Suppressor macrophage (primary cell): ENCODE measurements at places on chromosomes 12 and 14.
A peak's percentile ranks its signal among the peaks of the same experiment; 100 is the strongest.

- DNase-seq = no peak
Observed at GRCh38 chr12:68080577-68080976, 79.0 kb downstream of the IFNG start.

DNA sequence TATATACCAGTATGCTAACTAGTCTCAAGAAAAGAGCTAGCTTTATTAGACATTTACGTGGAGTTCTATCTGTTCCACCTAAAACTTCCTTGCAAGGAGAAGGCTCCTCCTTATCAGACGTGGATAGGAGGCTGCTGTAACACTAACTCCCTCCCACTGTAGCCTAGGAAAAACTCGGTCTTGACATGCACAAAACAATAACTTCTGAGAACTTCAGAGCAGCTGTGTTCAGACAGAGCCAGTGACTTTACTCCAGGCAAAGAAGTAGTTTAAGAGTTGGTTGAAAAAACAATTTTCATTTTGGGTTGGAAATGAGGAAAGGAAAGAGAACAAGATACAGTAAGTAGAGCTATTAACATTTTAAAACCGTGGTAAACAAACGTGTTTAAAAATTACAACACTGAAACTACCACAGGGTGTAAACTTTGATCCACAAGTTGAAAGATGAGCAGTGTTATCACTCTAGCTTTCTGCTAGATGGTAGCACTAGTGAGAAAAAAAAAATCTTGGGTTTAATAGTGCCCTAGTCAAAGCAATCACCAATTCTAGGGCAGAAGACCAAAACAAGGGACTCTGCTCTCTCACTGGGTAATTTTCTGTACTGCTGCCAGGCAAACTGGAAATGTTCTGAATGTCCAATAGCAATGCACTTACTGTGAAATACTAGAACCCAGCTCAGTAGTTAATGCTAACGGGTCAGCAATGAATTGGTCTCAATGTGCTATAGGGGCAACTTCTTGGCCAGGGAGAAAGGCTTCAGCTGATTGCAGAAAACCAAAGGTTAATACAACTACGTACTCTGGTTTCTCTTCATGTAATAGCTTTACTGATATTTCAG lies 2.4 kb downstream of the ATF7 start:
- DNase-seq = peak; percentile 23

GRCh38 chr12:41944216-41944615 lies 200.5 kb downstream of the GXYLT1 start:
- no peak for DNase-seq

DNA sequence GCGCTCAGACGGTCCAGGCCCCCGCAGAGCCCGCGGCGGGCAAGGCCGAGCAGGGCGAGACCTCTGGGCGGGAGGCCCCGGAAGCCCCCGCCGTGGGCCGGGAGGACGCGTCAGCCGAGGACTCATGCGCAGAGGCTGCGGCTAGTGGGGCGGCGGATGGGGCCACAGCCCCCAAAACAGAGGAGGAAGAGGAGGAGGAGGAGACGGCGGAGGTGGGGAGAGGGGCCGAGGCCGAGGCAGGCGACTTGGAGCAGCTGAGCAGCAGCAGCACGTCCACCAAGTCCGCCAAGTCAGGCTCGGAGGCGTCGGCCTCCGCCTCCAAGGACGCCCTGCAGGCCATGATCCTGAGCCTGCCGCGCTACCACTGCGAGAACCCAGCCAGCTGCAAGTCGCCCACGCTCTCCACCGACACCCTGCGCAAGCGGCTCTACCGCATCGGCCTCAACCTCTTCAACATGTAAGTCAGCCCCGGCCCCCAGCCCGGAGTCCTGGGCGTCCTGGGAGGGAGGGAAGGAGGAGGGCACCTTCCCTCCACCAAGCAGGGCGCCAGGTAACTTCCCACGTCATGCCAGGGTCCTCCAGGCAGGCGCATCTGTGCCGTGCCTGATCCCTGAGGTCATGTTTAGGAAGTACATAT lies 72.4 kb downstream of the IQSEC3 start:
- peak; percentile 52 for DNase-seq

GRCh38 chr12:96981911-96982310 lies 74.9 kb downstream of the NEDD1 start:
- DNase-seq = no peak

GRCh38 chr12:124457287-124458219 lies 109.9 kb downstream of the NCOR2 start:
- DNase-seq = peak; percentile 94

GRCh38 chr12:52494518-52494917 lies 1.5 kb upstream of the KRT6A start:
- DNase-seq = no peak

GRCh38 chr14:76832503-76832988 lies 6.3 kb downstream of the LRRC74A start:
- peak; percentile 97 for DNase-seq

- peak; percentile 10 for DNase-seq
Observed at GRCh38 chr12:25743679-25744215, 190.7 kb upstream of the LMNTD1 start.

DNA sequence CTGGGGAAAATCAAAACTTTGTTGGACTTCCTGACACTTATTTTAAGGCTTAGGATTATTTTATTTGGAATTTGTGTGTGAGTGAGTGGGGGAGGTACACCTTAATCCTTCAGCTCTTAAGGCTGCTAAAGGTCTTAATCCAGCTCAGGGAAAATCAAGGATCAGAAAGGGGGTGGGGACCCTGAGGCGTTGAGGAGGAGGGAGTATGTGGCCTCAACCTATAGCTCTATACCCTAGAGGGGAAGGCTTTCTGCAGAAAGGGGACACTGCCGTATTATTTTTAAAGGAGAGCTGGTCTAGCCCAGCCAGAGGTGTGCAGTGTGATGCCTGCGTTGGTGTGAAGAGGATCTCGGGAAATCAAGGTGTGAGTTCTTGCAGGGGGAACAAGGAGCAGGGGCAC lies 20.0 kb downstream of the IRF2BPL start:
- DNase-seq = no peak

GRCh38 chr12:42172441-42173210 lies 28.0 kb upstream of the GXYLT1 start:
- peak; percentile 51 for DNase-seq

DNA sequence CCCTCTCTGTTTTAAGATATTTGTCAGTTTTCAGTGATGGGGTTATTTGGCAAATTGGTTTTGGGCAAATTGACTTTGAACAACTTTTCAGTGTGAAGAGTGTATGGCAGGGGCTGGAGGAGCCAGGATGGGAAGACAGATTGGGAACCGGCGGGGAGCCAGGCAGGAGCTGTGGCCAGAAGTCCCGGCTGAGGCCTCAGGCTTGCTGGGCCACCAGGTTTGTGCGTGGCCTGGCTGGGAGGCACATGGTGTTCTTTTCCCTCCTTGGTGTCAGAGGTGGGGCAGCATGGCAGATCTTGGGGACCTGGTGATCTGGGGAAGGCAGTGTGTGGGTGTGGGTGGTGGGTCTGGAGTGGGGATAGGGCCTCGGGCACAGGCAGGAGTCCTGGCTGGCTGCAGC lies 61.1 kb downstream of the SLC25A47 start:
- DNase-seq = no peak

DNA sequence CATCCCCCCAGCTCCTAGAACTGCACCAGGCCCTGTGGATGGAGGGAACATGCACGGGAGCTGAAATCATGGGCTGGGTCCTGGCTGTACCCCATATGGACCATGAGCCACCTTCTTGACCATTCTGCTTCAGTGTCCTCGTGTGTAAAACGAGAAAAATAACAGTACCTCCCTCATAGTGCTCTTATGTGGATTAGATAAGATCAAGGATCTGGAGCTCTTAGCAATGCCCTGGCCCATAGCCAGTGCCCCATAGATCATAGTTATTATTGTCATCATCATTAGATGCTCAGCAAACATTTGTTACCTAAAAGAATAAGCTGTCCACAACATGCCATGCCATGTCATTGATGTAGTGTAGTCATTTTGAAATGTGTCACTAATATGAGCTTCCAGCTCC lies 71.3 kb downstream of the SYNE3 start:
- DNase-seq = no peak

- no peak for DNase-seq
Observed at GRCh38 chr14:82328442-82328841, 794.8 kb upstream of the SEL1L start.

DNA sequence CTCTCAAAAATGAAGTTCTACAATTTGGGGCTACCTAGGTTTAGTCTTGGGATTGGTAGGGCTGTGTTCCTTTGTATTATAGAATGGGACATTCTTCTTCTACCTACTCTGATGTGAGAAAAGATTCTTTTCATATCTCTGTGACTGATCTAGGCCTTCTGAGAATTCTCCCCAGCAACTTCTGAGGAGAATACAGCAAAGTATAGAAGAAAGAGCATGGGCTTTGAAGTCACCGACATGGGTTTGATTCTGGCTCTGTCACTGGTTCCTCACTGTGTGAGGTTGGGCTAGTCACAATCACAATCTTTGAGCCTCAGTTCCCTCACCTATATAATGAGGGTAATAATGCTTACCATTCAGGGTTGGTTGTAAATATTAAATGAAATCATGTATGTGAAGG lies 5.0 kb downstream of the ATN1 start:
- no peak for DNase-seq

GRCh38 chr12:116026768-116027550 lies 250.5 kb downstream of the MED13L start:
- DNase-seq = no peak

- DNase-seq = no peak
Observed at GRCh38 chr12:48671231-48671856, 10.7 kb downstream of the KANSL2 start.

DNA sequence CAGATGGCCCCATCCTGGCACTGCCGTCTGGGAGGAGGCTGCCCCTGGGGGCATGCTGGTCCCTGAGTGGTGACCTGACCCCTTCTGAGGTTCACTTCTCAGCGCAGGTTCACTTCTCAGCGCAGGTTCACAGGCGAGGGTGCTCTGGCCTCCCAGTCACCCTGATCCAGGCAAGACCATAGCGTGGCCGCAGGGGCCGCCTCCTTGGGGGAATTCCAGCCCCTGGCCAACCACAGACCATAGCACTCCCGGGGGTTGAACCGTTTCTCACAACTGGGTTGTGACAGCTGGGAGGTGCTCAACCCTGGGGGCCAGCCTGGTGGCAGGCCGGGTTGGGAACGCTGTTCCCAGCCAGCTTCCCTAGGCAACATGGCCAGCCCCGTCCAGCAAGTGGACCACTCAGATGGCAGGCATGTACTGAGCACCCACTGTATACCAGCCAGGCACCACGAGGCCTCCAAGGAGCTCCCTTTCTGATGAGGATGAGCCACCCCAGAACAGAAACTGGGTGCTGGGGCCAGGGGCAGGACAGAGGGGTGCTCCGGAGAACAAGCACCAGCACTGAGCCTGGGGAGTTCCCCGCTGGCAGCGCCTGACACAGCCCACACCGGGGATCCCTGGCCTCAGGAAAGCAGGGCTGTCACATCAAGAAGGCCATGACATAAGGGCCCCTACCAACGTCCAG lies 28.3 kb upstream of the ZFP36L1 start:
- DNase-seq = no peak

DNA sequence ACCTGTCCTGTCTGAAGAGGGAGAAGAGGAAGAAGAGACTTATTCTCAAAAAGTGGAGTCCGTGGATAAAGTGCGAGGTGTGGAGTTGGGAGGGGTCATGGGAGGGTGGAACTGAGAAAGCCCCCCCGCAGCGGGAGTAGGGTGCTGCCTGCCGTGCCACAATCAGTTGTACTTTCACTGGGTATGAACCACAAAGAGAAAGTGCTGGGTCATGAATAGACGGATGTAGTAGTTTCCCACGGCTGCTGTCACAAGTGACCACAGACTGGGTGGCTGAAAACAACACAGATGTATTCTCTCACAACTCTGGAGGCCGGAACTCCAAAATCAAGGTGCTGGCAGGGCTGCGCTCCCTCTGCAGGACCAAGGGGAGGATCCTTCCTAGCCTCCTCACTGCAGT lies 5.5 kb downstream of the DNAH10 start:
- DNase-seq = peak; percentile 22

- DNase-seq = no peak
Observed at GRCh38 chr12:64571411-64571810, 38.9 kb upstream of the RASSF3 start.

DNA sequence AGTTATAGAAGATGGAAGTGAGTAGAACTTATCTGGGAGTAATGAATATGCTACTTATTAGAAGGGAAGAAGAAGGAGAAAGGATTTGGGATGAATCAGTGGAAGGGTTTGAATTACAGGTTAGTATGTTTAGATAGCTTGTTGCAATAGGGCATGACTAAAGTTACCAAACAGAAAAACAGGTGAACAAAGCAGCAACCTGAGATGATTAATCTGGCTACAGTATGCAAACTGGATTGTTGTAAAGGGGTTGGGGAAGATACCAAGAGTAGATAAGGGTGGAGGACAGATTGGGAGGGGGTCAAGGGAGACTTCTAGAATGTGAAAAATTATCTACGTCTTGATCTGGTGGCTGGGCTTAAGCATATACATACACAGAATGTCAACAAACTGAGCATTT lies 73.4 kb upstream of the CLEC14A start:
- no peak for DNase-seq

- no peak for DNase-seq
Observed at GRCh38 chr12:48816143-48816854, 2.0 kb upstream of the CACNB3 start.

DNA sequence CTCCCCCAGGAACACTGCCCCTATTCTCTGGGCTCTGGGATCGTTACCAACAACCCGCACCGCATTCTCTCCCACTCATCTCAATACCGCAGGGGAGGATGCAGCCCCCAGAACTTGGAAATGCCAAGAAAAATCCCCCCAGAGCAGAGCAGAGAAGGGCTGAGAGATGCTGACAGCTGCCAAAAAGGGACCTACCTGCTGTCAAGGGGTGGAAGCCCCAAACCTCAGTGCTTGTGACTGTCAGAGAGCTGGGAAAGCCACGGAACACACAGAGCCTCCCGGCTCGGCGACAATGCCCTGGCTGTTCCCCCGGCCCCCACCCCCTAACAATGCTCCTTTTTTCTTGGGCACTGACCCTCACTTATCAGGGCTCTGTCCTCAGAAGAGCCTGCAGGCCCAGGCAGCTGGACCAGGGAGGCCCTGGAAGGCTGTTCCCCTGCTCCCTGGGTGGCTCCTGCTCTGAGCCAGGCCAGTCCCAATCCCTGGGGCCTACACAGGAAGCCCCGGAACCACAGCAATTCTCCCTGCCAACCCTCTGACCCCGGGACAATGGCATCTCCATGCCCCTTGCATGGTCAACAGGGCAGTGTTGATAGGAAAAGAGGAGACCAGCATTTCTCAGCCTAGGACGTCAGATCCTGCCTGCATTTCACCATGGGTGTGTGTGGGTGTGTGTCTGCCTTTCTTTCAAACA lies 78.9 kb downstream of the ITPK1 start:
- DNase-seq = no peak
